ENCODE measurements at places on chromosomes 12 and 14. TPM values are rescaled to one million over a fixed set of nuclear protein-coding genes. Genes with fewer than 3 reads are reported as not detected.

CHURC1 gene
- total RNA-seq: 55.4 TPM

DNA sequence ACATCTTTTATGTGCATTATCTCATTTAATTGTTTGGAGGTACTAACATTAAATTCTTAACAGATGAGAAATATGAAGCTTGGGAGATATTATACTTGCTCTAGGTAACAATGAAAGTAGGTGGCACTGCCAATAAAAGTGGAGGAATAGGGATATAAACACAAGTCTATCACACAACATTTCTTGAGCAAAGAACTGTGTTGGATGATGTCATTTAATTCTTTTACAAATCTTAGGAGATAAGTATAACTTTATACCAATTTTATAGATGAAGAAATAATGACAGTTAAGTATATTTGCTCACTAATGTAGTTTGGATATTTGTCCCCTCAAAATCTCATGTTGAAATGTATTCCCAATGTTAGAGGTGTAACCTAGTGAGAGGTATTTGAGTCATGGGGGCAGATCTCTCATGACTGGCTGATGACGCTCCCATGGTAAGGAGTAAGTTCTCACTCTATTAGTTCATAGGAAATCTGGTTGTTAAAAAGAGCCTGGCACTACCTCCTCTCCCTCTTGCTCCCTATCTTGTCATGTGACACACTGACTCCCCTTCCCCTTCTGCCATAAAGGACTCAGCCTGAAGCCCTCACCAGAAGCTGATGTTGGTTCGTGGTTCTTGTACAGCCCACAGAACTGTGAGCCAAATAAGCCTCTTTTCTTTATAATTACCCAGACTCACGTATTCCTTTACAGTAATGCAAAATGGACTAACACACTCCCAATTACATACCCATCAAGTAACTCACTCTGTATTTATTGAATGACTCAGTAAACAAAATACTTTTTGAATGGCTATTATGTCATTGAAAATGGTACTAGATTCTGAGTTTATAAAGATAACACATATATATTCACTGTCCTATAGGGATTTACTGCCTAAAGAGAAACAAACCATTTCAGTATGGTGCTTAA is 146.8 kb upstream of the KITLG start:
- peak; percentile 34 for DNase-seq

DNA sequence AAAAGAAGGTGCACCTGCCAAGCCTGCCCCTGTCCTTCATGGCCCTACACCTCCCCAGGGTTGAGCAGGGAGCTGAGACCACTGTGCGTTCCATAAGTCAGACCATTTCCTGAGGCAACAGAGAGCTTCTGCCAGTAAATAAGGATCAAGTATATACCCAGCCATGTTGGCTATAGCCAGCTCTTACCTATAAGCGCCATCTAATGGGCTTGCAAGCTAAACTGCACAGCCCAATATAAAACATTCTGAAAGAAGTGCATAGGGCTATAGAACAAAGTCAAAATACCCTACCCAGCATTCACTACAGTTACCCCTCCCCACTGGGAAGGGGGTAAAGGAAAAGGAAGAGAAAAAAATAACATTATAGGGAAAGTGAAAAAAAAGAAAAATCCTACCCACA is 59.3 kb upstream of the SCAF11 start:
- DNase-seq: no peak

DNA sequence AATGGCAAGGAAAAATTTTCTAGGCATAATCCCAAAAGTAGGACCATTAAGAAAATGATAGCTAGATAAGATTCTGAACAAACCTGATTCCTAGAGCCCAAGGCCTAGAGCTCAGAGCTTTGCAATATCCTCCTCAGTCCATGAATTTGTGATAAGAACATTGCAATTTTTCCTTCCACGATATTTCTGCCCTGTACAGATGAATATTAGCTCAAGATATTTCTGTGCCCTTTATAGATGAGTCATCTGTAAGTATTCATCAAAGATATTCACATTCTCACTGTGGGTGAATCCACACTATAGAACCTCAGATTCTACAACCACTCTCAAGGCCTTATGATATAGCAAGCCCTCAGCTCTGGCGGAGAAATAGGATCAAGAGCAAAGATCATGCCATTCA is 37.5 kb downstream of the EAPP start:
- no peak for DNase-seq

GRCh38 chr14:87497301-87497700 is 495.7 kb downstream of the GALC start:
- DNase-seq: no peak

DNA sequence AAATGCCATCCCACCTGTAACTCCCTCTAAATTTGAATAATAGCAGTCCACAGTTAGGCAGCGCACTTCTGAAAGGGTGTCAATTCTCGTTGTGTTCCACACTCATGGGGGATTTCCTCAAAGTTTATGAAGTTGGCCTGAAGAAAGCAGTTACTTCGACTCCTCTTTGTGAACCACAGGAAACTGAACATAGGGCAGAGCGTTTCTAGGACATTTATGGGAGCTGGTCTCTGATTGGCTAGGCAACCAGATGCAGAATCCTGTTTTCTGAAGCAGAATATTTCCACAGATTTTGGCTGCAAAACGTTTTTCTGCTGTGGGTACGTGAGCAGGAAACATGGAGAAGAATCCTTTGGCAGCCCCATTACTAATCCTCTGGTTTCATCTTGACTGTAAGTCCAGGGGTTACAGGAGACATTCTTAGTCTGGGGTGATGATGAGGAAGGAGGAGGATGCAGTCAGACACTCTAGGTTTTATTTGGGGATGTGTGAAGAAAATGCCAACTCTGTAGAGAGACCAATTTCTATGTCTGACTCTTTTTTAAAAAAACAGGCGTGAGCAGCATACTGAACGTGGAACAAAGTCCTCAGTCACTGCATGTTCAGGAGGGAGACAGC is 431.5 kb upstream of the OR4E1 start:
- no peak for DNase-seq

GRCh38 chr12:98544751-98545150 is 29.4 kb downstream of the TMPO start:
- peak; percentile 6 for DNase-seq
